H4 (cell line): ENCODE measurements at places on chromosomes 3 and 15. TPM values are rescaled to one million over a fixed set of nuclear protein-coding genes. Genes with fewer than 3 reads are reported as not detected.

The KBTBD13 gene
- total RNA-seq = not detected in 2 replicates

The CAMKV gene
- not detected in 2 replicates for total RNA-seq

The GOLGA8S gene
- not detected in 2 replicates for total RNA-seq

The GPR15 gene
- 0.06 TPM in 1 of 2 replicates, not detected in the other for total RNA-seq

The CCR3 gene
- 0.27 and 0.29 TPM in 2 replicates for total RNA-seq

The VGLL3 gene
- 2.9 and 3.1 TPM in 2 replicates for total RNA-seq

The NT5DC2 gene
- total RNA-seq = 44.5 and 46.9 TPM in 2 replicates

The WNT5A gene
- total RNA-seq = 40.8 and 63.3 TPM in 2 replicates

DNA sequence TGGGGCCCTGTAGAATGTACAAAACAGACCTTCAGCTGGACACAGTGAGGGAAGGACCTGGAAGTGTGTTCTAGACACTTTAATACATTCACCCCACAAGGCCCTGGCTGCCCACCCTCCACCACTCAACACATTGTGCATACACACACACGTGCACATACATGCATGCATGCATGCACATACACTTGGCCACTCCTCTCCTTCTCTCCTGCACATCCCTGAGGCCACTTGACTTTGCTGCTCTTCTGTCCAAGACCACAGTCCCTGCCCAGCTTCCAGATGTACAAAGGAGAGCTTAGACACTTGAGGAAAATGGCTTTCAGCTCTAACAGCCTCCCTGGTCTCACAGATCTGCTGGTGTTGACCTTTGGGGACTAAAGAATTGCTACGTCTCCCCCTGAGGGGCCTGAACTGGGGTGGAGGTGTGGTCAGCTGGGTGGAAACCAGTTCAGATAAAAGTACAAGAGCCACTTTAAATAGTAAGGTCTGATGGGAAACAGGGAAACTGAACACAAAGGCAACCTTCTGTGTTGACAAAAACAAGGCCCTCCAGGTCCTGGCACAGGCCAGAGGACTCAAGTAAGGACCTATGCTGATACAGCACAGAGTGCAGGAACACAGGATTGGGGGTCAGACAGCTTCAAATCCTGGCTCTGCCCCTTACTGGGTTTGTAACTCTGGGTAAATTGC, 24.8 kb upstream of the NOX5 start:
- no peak for DNase-seq

- no peak for DNase-seq
These were observed 441.4 kb downstream of the CNTN3 start for GRCh38 chr3:74173090-74173489.

DNA sequence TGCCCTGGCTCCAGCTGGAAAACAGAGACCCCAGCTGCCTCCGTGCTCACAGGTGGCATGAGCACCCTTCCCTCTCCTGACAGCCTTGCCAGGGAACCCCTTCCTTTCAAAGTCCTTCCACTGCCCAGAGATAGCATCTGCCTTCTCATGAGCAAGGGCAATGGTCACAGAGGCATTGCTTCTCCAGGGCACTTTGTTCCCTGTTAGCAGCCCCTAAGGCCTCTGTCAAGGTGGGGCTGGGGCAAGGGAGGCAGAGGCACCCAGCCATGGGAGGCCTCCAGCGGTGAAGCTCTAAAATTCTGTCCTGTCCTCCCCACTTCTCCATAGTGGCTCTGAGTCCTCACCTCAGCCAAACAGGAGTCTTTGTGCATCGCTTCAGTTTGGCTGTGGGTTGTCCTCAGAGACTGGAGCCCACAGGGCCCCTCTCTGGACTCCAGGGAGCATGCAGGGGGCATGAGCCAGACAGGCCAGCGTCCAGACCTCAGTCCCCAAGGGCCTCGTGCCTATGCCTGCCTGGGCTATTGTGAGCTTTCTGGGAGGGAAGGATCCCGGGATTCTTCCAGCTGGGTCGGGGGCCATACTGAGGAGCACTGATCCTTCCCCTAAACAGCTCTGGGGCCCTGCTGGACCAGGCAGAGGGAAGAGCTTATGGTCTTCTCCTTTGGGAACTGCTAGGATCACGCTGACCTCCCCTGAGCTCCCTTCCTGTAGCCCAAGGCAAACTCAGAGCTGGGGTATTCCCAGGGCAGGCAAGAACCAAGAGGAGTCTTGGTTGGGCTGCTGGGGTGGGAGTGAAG, 106.6 kb downstream of the DNAJB8 start:
- no peak for DNase-seq

DNA sequence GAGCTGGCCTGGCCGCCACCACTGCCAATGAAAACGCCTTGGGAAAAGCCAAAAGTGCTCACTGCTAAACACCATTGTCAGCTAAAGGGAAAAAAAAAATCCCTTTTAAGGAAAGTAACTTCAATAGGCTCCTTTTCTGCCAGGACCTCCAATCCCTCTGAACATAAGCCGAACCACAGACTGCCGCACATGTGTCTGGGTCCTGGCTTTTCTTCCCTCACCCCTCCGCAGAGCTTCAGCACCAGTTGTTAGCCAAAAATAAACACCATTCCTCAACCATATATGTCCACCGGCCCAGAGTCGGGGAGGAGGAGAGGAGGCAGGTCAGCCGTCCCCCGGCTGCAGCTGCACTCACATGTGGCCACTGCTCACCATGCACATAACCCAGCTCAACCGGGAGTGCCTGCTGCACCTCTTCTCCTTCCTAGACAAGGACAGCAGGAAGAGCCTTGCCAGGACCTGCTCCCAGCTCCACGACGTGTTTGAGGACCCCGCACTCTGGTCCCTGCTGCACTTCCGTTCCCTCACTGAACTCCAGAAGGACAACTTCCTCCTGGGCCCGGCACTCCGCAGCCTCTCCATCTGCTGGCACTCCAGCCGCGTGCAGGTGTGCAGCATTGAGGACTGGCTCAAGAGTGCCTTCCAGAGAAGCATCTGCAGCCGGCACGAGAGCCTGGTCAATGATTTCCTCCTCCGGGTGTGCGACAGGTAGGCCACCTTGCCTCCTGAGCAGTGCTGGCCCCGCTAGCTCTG, at the start of gene FBXL22:
Gene FBXL22 (plus strand): TSS at position 350 of the 753 bp plus-strand sequence. CDS start 6 bp downstream, at position 356.
- DNase-seq = no peak

DNA sequence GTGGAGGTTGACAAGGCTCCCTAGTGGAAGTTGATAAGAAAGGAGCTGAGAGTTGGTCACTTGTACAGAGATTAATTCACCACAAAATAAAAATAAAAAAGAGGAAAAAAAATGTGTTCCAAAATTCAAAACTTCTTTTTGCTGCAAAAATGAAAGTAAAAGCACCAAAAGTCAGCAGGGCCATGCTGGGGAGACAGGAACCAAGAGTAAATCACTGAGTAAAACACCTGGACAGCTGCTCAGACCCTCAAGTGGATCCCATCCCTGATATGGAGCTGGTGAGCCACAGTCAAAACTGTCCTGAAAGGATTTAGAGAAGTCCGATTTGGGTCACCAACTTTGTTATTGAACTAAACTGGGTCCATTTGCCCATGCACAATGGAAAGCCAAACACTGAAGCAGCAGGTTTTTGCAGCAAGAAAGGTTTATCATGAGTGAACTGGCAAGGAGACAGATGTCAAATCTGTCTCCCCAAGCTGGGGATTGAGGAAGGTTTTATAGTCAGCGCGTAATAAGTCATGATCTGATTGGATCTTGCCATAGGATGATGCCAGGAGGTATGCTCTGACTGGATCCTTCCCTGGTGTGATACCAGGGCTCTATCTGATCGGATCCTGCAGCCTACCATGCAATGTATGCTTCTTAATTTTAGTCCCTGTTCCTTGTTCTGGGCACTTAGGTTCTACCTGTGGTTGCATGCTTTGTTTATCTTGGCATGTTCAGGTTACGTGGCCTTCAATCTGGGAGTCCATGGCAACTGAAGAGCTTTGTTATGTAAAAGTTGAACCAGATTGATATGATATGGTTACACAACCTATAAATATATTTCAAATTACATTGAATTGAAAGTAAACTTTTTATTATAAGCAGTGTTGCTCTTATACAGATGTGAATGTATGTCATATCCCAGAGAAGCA, 313.2 kb downstream of the POLQ start:
- DNase-seq = no peak

DNA sequence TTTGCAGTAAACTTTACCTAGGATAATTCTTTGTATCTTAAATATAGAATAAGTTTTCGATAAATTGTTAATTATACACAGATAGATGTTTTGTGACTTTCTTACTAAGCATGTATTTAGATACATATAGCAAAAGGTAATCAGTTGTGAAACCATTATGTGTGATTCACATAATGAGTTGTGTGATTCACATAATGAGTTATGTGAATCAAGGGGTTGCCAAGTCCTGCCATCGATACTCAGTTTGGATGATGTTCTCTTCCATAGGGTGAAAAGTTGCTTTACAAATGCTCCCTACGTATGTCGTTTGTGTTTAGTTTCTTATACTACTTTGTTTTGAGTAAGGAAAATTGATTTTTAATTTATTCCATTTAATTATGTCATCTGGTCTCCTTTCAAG, 682.1 kb downstream of the MECOM start:
- DNase-seq = no peak

DNA sequence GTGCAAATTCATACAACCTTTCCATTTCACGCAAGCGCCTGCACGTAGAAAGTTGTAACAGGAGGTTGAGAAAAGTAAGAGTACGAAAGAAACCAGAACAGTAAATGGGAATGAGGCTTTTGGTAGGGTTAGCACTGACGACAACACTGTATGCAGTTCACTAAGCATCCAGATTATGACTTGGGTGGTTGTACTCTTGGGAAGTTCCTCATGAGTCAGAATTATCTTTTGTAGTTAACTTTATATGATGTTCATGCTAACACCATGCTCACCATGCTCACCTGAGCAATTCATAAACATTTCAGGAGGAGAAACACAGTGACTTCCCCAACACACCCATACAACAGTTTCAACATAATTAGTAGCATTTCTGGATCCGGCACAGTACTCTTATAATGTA, 3.0 kb upstream of the LPP start:
- no peak for DNase-seq
